Activated T-cell treated with anti-CD3 and anti-CD28 coated beads, Interleukin-2, amount 50 U/mL, for 72 hours (primary cell): ENCODE measurements at places on chromosomes 13 and 19. TPM values are rescaled to one million over a fixed set of nuclear protein-coding genes. Genes with fewer than 3 reads are reported as not detected.

The KIR3DL1 gene
- total RNA-seq, result not detected

The TYROBP gene
- 1.3 TPM for total RNA-seq

DNA sequence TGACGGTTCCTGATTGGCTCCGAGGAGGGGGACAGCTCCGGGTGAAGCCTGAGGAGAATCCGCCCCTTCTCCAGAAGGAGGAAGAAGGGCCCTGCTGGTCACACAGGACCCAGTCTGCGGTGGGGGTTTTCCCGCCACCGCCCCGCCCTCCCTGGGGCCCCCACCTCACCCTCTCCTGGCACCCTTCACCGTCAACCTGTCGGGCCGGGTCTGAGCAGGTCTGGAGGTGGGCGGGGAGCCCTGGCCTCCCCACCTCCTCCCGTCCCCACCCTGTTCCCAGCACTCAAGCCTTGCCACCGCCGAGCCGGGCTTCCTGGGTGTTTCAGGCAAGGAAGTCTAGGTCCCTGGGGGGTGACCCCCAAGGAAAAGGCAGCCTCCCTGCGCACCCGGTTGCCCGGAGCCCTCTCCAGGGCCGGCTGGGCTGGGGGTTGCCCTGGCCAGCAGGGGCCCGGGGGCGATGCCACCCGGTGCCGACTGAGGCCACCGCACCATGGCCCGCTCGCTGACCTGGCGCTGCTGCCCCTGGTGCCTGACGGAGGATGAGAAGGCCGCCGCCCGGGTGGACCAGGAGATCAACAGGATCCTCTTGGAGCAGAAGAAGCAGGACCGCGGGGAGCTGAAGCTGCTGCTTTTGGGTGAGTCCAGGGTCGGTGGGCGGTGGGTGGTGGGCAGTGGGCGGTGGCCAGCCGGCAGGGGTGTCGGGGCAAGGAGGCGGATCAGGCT lies at the start of gene GNA15:
Gene GNA15, plus strand, starts transcription at position 73 of the 723 bp plus-strand sequence. Its CDS starts 418 bp downstream, at position 491.
- H3K27ac ChIP-seq, result peak within 1 kb of the TSS; percentile 87
- peak within 1 kb of the TSS; percentile 73 for H3K4me3 ChIP-seq
- H3K27me3 ChIP-seq, result peaks cover 7% of the 10 kb centered on the region
- H3K36me3 ChIP-seq, result peaks cover 7% of the 10 kb centered on the region

DNA sequence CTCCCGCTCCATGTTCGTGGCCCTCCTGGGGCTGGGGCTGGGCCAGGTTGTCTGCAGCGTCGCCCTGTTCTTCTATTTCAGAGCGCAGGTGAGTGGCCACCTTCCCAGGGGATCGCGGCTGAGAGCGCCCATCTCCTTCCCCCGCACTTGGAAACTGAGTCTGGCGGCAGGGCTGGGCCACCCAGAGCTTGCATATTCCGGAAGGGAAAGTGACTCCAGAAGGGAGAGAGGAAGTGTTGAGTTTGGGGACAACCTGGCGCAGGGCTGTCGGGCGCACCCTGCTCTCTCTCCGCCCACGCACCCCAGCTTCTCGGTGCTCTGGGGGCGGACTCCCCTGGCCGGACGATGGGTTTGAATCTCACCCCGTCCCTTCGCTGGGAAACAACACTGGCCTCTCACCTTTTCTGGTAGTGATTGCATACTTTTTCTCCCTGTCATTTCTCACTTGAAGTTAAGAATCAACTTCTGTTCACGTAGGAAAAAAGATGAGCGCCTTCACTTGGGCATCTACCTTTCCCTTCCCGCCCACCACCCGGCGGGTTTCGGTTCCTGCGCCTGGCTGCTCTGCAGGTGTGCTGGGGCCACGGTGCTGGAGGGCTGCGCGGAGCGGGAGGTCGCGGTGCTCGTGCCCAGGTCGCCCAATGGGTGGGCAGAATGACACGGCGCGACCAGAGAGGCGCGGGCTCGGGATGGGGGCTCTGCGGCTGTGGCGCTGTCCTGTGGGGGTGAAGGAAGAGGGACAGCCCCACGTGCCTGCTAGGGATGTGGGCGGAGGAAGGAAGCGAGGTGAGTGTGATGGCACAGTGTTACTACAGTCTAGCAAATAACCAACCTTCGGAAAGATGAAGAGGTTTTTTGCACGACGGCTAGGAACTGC lies 721 bp downstream of the TNFSF11 start:
- peak overlapping the region; percentile 92 for H3K4me3 ChIP-seq
- H3K4me1 ChIP-seq, result peaks cover 35% of the 10 kb centered on the region
- H3K36me3 ChIP-seq, result peaks cover 13% of the 10 kb centered on the region
- peak; percentile 60 for DNase-seq

DNA sequence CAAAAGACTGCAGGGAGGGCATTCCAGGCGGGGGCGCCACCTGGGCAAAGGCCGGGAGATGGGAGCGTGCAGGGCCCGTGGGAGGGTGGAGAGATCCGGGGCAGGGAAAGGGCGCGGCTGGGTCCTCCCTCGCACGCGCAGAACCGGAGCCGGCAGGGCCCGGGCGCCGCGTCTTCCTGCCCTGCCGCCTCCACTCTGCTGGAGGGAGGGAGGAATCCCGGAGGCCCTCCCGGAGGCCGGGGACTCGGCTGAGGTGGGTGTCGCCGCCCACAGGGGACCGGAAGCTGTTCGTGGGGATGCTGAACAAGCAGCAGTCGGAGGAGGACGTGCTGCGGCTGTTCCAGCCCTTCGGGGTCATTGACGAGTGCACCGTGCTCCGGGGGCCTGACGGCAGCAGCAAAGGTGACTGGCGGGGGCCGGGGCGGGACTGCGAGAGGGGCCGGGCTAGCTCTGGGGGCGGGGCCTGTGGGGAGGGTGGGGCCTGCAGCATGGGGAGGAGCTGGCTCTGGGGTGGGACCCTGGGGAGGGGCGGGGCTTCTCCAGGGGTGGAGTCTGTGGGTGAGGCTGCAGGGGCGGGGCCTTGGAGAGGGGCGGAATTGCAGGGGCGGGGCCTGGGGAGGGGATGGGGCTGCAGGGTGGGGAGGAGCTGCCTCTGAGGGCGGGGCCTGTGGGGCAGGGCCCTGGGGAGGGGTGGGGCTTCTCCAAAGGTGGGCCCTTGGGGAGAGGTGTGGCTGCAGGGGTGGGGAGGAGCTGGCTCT lies 51.3 kb downstream of the CELF5 start:
- H3K4me3 ChIP-seq, result peak overlapping the region; percentile 95
- DNase-seq, result peak; percentile 91
- peaks cover 11% of the 10 kb centered on the region for H3K4me1 ChIP-seq
- H3K27me3 ChIP-seq, result peaks cover 17% of the 10 kb centered on the region

DNA sequence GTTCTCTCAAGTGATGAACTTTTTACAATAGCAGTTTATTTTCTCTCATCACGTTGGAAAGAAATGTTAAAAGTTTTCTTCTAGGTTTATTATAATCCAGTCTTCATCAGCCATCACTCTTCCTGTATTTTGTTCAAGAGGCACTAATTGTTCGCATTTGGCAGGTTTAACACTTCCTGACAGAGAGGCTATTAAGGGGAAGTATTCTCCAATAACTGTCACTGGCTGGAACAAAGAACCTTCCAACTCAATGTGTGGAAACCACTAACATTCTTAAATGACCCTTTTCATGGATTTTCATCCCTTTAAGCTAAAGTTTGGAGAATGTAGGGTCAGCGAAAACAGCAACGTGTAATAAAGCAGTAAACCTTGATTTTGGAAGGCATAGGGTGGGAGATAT lies 145.1 kb downstream of the PCCA start:
- DNase-seq, result no peak
- H3K4me3 ChIP-seq, result no peak overlapping the region
- no peaks in the 10 kb centered on the region for H3K27me3 ChIP-seq
- no peak overlapping the region for H3K27ac ChIP-seq

- peaks cover 3% of the 10 kb centered on the region for H3K36me3 ChIP-seq
- peak overlapping the region; percentile 94 for H3K4me3 ChIP-seq
- H3K4me1 ChIP-seq, result peaks cover 44% of the 10 kb centered on the region
- H3K27me3 ChIP-seq, result no peaks in the 10 kb centered on the region
Measured at GRCh38 chr19:45079911-45080370, 881 bp downstream of the GEMIN7 start.
